ENCODE measurements at places on chromosomes 16 and 17. TPM values are rescaled to one million over a fixed set of nuclear protein-coding genes. Genes with fewer than 3 reads are reported as not detected.

- DNase-seq: no peak
Observed at GRCh38 chr16:86531641-86532525, 21.6 kb downstream of the FOXF1 start.

GRCh38 chr16:53761962-53762703 is 58.2 kb downstream of the FTO start:
- no peak for DNase-seq

- no peak for DNase-seq
Observed at GRCh38 chr16:13254998-13255614, 353.7 kb downstream of the SHISA9 start.

The DHRS7C gene
- total RNA-seq: 3.1 TPM

- DNase-seq: no peak
Observed at GRCh38 chr17:32120141-32120540, 22.2 kb upstream of the RHOT1 start.

DNA sequence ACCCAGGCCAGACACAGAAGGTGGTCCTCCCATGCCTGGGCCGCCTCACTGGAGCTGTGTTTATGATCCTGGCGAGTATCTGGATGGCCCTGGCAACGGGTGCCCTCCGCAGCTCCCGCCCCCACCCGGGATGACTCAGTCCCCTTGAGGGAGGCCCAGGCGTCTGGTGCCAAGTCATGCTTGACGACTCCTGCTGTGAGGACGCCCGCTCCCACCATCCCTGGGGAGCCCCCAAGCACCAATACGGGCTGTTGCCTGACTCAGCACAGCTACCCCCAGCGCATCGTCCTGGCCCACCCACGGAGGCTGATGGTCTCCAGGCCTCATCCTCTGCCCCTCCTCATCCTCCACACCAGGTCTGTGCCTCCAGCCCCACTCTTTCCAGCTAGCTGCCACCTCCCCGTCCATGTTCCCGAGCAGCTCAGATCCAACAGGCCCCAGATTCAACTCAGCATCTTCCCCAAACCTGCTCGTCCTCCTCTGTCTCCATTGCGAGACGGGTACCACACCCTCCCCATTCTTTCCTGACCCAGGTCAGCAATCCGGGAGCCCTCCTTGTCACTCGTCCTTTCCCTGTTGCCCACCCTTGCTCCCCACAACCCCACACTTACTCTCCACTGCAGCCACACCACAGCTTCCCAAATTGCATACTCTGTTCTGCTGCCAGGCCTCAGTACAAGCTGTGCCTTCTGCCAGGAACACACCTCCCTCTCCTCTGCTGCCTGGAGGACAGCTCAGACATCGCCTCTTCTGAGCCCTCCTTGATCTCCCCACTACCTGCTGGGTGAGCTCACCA is 2.6 kb downstream of the CAMKK1 start:
- DNase-seq: peak; percentile 48

- no peak for DNase-seq
Observed at GRCh38 chr17:15475631-15476354, 8.4 kb upstream of the CDRT4 start.

- no peak for DNase-seq
Observed at GRCh38 chr17:47948706-47949196, 7.4 kb downstream of the PNPO start.

DNA sequence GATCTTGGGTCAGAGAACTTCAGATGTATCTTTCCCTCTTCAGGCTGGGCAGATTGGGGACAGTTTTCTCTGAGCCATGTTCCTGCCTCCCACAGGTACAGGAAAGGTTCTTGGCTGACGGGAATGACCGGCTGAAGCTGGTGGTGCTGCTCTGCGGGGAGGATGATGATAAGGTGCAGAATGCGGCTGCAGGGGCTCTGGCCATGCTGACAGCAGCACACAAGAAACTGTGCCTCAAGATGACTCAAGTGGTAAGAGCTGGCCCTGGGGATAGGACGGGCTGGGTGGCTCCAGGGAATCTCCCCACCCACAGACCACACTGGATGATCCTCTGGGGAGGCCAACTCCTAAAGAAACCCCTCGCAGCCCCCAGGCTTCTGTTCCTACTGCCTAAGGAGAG is 10.9 kb downstream of the SLC35G3 start:
- DNase-seq: no peak

- DNase-seq: peak; percentile 14
Observed at GRCh38 chr17:9924735-9925191, 19.7 kb upstream of the RCVRN start.

GRCh38 chr16:11949527-11949926 is 7.7 kb upstream of the NPIPB2 start:
- DNase-seq: no peak

The TSEN54 gene
- total RNA-seq: 6.8 TPM

The TPSG1 gene
- total RNA-seq: not detected

DNA sequence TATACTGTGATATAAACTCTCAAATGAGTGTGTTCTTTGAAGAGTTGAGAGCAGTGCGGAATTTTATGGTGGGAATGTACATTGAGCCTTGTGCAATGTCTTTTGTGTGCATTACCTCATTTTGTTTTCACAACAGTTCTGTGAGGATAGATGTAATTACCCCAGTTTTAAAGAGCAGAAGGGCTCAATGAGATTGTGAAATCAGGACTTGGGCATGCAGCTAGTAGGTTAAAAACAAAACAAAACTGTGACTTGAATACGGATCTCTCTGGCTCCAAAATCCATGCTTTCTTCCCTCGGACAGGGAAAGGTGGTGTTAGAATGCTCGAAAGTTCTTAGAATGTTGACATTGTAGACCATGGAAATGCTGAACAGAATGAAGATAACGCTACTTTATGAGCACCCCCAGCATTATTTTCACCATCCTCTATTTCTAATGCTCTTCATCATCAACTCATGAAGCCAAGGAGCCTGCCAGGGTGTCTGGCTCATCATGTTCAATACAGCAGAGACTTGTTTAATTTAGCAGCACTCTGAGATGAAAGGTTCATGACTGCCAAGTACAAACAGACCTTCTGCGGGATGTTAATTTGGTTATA is 17.1 kb downstream of the MRTFB start:
- DNase-seq: no peak

The DRC7 gene
- total RNA-seq: not detected

DNA sequence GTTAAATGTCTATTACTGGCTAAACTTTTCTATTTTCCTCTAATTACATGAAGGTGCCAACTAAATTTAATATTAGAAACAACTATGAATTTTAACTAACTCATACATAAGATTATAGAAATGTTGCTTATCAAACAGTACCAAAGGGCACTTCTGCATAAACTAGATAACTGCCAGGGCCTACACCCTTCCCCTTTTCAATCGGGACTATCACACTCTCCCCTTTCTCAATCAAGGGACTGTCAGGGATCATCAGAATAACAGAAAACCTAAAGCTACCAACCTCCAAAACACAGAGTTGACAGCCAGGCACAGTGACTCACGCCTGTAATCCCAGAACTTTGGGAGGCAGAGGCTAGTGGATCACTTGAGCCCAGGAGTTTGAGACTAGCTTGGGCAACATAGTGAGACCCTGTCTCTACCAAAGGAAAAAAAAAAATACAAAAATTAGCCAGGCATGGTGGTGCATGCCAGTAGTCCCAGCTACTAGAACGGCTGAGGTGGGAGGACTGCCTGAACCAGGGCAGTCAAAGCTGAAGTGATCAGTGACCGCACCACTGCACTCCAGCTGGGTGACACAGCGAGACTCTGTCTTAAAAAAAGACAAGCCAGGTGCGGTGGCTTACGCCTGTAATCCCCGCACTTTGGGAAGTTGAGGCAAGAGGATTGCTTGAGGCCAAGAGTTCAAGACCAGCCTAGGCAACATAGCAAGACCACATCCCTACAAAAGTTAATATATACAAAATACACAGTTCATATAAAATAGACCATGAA is 3.2 kb upstream of the PHLPP2 start:
- no peak for DNase-seq

The PMP22 gene
- total RNA-seq: 135 TPM

The LLGL1 gene
- 8.8 TPM for total RNA-seq

The USP43 gene
- 0.08 TPM for total RNA-seq

GRCh38 chr17:9644910-9645751 is at the start of gene USP43:
Gene USP43, plus strand, starts transcription at chr17:9645517. Its CDS starts 116 bp downstream, at chr17:9645633.
- DNase-seq: no peak

The DNAH3 gene
- 1.8 TPM for total RNA-seq

The KCNH4 gene
- 0.16 TPM for total RNA-seq

DNA sequence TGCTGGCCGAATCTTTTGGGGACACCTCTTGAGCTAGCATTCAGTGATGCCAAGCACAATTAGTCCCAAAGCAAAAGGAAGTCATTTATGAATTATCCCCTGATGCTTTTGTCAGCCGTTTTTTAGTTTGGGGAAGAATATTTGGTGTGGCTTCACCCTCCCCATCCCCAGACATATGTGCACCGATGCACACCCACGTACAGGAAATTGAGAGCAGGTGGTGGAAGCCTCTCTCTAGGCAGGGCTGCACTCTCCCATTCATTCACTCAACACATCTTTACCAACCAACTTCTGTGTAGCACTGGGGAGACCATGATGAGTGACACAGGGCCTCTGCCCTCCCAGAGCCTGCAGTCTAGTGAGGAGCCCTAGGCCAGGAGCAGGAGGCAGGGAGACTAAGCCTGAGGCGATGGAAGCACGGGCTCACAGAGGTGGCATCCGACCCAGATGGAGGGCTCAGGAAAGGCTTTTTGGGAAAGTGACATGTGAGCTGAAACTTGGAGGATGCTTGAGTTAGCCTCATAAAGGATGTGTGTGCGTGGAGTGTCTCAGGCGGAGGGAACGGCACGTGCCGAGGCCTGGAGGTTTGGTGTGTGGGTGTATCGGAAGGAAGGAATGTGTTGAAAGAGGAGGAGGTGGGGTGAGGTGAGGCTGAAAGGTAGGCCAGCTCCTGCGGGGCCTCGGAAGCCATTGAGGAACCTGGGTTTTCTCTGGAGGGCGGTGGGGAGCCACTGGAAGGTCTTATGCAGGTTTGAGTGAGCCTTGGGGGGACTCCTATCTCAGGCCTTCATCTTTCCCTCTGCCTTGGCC is 43.8 kb downstream of the PSME3IP1 start:
- no peak for DNase-seq

DNA sequence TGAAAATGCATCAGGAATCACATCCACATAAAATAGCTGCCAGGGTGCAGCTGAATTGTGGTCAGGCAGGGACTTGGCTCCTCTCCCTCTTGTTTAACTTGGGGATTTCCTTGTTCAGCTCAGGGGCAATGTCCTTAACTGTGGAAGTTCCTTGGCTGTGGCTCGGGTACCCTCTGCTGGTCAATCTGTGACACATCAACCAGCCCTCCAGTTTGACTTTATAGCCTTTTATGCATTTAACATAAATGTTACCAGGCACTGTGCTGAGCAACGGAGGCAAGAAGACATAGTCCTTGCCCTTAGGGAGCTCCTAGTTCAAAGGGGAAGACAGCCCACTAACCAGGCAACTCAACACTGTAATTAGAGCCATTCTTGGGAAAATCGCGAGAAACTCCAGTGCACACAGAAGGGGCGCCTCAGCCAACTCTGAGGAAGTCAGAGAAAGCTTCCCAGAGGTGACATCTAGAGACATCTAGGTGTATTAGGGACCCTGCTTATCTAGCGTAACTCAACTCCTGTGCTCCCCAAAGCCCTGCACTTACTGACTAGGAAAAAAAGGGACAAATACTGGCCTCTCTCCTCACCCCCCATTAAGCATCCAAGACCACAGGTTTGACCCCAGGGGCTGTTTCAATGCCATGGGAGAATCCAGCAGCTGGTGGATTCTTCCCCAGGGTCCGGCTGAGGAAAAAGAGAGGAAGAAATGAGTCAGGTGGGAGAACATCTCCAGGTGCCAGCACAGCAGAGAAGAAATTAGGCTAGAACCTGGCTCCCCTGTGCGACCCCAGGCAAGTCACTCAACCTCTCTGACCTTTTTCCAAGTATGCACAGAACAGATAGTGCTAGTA is 17.3 kb upstream of the EEF2K start:
- peak; percentile 43 for DNase-seq

DNA sequence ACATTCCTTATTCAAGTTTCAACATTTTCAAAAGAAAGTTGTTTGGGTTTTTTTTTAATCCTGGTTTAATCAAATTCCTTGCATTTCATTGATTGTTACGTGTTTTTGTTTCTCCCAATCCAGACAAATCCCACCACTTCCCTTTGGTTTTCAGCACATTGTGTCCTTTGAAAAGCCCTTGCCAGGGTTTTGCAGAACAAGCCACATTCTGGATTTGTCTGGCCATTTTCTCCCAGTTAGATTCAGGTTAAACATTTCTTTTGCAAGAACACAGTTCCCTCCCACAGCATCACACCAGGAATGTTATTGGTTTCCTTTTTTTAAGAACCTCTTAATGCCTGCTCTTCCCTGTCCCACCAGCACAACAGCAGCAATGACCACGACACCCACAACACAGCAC is 278.0 kb upstream of the SALL1 start:
- DNase-seq: no peak

- DNase-seq: no peak
Observed at GRCh38 chr16:1068451-1068850, 4.1 kb upstream of the SSTR5 start.

- no peak for DNase-seq
Observed at GRCh38 chr16:10972108-10972818, 27.9 kb downstream of the CLEC16A start.

- no peak for DNase-seq
Observed at GRCh38 chr17:62179525-62180161, 114.6 kb upstream of the MED13 start.

The SLC47A1 gene
- 12.9 TPM for total RNA-seq

DNA sequence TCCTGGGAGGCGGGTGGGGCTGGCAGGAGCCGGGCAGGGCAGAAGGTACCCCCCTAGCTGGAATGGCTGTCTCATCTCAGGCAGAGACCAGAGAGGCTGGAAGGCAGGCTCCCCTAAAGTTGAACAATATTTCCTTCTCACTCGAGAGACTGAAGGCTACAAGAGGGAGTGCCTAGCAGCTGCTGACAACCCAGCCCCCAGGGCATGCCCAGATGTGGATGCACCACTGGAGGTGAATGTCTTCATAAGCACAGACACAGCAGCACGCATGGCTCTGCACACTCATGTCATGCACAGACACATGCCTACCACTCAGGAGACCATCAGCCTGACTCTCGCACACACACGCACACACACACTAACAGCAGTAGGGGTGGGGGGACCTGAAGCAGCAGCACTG is 179.0 kb downstream of the CCT6B start:
- no peak for DNase-seq

GRCh38 chr17:36846410-36847292 is 90.6 kb upstream of the LHX1 start:
- DNase-seq: no peak

GRCh38 chr16:85363881-85364280 is 249.2 kb upstream of the GSE1 start:
- DNase-seq: no peak

- no peak for DNase-seq
Observed at GRCh38 chr17:39963829-39964228, 1.0 kb downstream of the GSDMA start.

The TPSD1 gene
- total RNA-seq: not detected

Data from left ventricle myocardium inferior (tissue), 1 donor.